ENCODE measurements at places on chromosomes 16 and 17.

DNA sequence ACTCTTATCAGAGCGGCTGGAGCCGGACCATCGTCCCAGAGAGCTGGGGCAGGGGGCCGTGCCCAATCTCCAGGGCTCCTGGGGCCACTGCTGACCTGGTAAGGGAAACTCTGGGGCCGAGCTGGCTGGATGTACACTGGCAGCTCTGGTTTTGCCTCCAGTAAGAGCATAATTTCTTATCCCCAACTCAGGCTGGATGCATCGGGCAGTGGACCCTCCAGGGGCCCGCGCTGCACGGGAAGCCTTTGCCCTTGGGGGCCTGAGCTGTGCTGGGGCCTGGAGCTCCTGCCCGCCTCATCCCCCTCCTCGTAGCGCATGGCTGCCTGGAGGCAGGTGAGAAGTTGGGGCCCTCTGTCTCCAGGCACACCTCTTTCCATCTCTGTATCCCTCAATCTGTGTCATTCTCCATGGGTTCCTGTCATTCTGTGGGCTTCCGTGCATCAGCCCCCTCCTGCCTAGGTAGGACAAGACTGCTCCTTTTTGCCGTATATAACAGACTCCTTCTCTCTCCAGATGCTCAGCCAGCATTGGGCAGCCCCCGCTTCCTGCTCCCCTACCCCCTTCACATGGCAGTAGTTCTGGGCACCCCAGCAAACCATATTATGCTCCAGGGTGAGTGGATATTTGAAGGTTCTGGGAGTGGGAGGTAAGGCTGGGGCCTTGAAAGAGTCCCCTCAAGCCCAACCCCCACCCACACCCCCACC is 9.4 kb upstream of the TMEM88 start:
- DNase-seq: no peak

DNA sequence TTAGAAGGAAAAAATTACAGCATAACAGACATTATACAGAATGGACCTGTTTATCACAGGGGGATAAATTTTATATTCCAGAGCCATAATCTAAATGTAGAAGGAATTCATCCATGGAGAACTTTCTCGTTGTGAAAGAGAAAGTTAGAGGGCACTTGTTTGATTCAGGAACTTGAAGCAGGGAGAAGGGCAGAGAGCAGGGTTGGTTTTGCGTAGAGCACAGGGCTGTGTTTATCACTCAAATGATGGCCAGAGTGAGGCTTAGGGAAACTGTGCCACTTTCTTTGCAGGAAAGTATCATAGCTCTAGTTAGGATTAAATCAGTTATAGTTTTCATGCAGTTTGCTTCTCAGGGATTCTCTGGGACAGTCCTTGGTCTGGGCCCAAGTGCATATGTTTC is 29.1 kb upstream of the MED13 start:
- DNase-seq: no peak

GRCh38 chr16:89232107-89232506 is 14.6 kb downstream of the ZNF778 start:
- DNase-seq: no peak

DNA sequence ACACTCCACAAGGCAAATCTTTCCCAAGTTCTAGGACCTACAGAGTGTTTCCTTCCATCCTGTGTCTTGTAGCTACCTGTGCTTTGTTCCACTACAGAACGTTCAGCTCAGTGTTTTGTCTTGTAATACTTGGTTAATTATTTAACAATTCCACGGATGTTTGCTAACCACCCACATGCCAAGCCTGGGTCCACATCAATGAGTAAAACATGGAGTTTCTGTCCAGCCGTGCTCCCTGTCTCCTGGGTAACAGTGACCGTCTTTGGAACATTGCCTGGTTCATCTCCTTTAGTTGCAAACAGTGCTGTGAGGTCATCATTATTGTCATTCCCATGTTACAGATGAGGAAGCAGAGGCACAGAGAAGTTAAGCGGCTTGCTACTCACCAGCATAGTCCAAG is 41.3 kb downstream of the IRF8 start:
- no peak for DNase-seq

DNA sequence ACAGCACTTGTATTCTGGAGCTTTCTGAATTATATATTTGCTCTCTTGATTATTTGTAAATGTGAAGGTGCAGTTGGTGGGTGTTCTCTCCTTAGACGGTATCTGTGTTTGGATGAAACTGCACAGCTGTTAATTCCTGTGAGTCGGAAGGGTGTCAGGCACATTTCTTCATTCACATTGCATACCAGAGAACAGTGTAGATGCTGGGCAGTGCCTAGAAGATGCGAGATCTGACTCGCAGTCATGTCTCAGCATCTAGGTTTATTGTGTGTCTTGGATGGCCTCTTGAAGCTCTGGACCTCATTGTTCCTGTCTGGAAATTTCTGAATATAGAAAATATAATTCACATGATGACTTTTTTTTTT is 61.2 kb downstream of the CLEC16A start:
- no peak for DNase-seq

DNA sequence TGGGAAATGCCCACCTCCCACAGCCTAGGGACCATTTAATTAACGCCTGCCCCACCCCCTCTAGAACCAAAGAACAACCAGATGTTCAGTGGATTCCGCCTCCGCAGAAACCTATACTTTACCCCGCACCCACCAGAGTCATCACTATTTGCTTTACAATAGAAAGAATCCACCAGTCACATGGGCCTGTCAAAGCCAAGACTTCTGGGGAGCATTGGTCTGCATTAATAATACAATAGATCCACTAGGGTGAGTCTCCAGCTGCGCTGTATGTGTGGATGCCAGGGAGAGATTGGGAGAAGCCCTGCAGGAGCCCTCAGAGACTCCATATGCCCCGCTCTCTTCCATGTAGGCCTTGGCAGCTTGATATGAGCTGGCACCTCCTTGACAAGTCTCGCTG is 31.3 kb downstream of the CLEC19A start:
- no peak for DNase-seq
